OCI-M1 (cell line): ENCODE measurements at places on chromosomes 2 and 18.

GRCh38 chr18:75070625-75071483, 138.1 kb downstream of the PTGR3 start:
- peak; percentile 4 for DNase-seq

GRCh38 chr2:240967681-240968621, 30.5 kb upstream of the SNED1 start:
- no peak for DNase-seq

GRCh38 chr2:20326163-20326780, 24.4 kb downstream of the PUM2 start:
- peak; percentile 73 for DNase-seq

DNA sequence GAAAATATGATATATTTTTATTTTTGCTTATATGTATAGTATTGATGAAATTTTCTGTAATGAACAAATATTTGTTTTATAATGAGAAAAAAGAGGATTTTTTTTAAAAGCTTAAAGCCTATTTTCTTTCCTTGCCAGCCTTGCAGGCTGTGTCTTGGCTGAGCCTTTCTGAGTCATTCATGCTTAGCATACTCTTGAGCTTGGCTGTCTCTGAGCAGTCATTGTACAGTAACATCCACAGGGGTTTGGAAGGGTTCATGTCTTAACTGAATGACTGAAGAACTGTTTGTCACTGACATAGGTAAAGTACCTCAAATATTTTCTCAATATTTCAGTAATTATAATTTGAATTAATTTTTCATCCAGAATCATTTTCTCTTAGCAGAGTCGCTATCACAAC, 49.3 kb downstream of the GPR39 start:
- DNase-seq: no peak
